ENCODE measurements at places on chromosomes 1 and 21.

- no peak for DNase-seq
These were observed 5.7 kb downstream of the MT1HL1 start for GRCh38 chr1:236998546-236998945.

DNA sequence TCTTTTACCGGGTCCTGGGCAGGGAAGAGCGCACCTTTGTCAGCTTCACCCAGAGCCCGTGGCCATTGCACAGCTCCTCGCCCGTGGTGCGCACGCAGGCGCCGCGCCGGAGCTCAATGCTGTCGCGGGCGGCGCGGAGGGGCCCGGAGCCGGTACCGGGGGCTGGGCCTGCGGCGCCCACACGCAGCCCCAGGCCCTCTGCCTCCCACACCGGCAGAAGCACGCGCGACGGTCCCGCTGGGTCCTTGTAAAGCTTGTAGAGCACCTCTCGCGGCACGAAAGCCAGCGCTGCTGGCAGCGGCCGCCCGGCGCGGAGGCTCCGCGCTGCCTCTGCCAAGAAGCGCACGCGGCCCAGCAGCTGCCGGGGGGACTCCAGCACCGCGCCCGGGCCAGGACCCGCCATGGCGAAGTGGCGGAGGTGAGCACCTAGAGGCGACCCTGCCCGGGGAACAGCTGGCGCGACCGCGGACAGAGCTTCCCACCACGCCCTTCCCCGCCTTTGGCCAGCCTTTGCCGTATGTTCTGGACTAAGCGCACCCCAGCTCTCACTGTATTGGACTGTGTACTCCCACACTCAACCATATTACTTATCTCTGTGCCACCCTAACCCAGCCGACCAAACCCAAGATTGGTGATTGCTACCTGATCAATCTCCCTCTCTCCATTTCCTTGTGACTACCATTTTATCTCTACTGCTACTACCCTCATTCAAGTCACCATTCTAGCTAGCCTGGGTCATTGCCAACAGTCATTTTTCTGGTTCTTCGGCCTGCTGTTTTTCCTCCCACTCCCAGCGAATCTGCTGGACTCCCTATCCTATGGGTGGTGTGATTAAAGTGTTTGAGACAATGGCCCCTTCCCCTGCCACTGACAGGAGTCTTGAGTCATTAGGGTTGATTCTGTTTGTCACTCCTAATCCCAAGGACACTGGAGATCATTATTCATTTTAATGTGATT is at the start of gene HECTD3:
Gene HECTD3, minus strand, starts transcription at position 470 of the 957 bp plus-strand sequence. Its CDS starts 67 bp downstream, at position 403.
- DNase-seq: peak; percentile 68

- DNase-seq: no peak
These were observed 570.3 kb downstream of the LRRIQ3 start for GRCh38 chr1:73627723-73628122.

GRCh38 chr1:66439031-66439740 is 94.8 kb upstream of the SGIP1 start:
- DNase-seq: no peak

GRCh38 chr1:170214117-170215032 is 68.6 kb downstream of the NTMT2 start:
- no peak for DNase-seq
